ENCODE measurements at places on chromosomes 12 and 14.

DNA sequence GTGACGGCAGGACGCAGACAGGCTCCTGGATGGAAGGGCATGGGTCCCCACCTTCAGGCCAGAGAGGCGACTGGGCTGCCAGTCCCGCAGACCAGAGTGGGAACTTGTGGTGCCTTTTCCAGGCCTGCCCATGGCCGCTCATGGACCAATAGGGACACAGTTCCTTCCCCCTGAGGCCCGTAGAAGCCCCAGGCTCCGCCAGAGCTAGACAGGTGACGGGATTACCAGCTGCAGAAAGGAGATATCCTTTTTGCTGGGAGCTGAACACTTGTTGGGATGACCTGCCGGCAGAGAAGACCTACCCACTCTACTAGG is 73.6 kb upstream of the RASSF8 start:
- DNase-seq = no peak

GRCh38 chr14:24607635-24608514 is 1.6 kb downstream of the GZMH start:
- DNase-seq = no peak

- DNase-seq = no peak
Measured at GRCh38 chr12:86367137-86367536, 110.9 kb upstream of the MGAT4C start.

DNA sequence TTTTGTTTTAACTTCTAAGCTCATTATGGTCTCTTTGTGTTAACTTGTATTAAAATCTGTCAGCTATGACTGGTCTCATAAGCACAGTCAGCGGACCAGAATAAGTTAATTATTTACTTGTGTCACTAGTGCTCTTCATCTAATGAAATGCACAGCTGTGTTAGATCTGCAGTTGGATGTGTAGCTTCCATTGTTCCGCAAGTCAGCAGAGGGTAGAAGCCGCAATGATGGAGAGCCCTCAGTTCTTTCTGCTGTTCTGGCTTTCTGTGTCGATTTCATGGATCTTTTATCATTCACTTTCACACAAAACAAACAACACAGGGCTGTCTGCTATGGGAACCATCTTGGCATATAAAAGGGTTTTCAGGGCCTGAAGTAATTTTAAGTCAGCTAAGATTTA is 89.3 kb upstream of the RFX4 start:
- DNase-seq = no peak

- no peak for DNase-seq
Measured at GRCh38 chr12:639988-640387, 23.3 kb downstream of the NINJ2 start.

- no peak for DNase-seq
Measured at GRCh38 chr12:9634177-9634803, 26.6 kb upstream of the KLRB1 start.

DNA sequence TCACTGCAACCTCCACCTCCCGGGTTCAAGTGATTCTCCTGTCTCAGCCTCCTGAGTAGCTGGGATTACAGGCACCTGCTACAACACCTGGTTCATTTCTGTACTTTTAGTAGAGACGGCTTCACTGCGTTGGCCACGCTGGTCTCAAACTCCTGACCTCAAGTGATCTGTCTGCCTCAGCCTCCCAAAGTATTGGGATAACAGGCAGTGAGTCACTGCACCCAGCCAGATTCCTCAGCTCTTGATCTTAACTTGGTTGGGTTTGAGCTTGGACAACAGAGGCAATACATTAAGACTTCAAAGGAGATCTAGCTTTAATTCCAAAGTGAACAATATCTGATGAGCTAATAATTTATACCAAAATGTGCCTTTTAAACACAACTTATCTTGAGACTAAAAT is 5.6 kb downstream of the DAZAP2 start:
- no peak for DNase-seq

Data from right forelimb (tissue), 1 donor.